GM19239 (cell line): ENCODE measurements at places on chromosomes 3 and 15.

- DNase-seq = no peak
These were observed 10.9 kb downstream of the CCDC13 start for GRCh38 chr3:42762046-42762724.

- DNase-seq = no peak
These were observed 8.5 kb downstream of the BAHD1 start for GRCh38 chr15:40449275-40449674.

DNA sequence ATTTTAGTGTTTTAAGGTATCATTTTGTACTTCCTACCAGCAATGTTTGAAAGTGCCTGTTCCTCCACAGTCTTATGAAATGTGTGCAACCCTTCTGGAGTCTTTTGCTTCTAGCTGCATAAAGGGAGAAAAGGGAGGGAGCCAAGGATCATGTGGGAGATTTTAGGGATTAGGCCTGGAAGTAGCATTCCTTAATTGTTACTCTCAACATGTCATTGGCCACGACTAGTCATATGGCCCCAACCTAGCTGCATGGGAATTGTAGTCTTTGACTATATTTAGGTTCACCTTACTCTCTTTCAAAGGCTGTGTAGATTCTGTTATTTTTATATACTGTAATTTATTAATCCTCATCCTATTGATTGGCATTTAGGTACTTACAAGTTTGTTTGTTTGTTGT lies 14.9 kb downstream of the CRTAP start:
- DNase-seq = no peak

DNA sequence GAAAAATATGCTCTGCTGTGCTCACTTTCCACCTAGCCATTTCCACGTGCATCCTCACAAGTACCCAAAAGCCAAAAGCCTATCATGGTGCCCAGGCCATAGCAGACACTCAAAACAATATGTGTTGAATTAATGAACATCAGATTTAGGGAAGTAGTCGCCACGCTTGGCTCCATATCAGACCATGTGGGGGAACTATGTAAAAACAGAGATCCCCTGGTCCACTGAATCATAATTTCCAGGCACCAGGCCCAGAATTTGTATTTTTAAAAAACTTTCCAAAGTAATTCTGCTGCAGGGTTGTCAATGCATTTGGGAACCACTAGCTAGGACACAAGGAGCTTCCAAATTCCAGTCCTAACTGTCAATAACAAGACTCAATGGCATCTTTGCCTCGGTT lies 77.3 kb downstream of the CNTN3 start:
- DNase-seq = no peak

GRCh38 chr3:146138902-146139301 lies 22.1 kb downstream of the PLOD2 start:
- DNase-seq = no peak
